EH (cell line): ENCODE measurements at places on chromosomes 12 and 14.
A peak's percentile ranks its signal among the peaks of the same experiment; 100 is the strongest.

- no peak for DNase-seq
Observed at GRCh38 chr14:31957565-31957964, 119.5 kb upstream of the ARHGAP5 start.

- no peak for DNase-seq
Observed at GRCh38 chr12:32983968-32984367, 87.4 kb upstream of the PKP2 start.

GRCh38 chr12:117052386-117053049, 46.7 kb downstream of the TESC start:
- no peak for DNase-seq

DNA sequence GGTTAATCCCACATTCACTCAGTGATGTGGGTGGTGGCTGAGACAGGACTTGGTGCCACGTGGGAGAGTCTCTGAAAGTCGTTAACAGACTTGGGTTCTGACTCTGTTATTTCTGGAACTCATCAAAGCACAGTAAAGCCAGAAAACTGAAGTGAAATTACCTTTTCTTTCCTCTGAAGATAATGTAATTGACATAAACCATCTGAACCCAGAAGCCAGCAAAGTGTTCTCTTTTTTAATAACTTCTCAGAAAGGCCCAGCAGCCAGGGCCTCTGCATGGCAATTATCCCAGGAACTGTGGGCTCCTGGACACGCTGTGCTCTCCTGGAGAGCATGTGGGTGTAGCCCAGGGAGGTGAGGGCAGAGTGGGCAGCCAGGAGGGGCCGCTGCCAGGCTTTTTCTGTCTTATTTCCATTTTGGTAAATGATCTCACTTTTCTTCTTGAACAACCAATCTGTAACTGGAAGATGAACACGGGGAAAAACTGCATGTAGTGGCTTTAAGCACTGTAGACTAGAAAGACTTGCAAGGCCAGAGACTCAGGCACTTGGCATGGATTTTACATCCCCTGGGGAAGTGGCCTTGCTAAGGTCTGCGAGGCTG, 444.1 kb upstream of the TMEM132C start:
- DNase-seq, result no peak

DNA sequence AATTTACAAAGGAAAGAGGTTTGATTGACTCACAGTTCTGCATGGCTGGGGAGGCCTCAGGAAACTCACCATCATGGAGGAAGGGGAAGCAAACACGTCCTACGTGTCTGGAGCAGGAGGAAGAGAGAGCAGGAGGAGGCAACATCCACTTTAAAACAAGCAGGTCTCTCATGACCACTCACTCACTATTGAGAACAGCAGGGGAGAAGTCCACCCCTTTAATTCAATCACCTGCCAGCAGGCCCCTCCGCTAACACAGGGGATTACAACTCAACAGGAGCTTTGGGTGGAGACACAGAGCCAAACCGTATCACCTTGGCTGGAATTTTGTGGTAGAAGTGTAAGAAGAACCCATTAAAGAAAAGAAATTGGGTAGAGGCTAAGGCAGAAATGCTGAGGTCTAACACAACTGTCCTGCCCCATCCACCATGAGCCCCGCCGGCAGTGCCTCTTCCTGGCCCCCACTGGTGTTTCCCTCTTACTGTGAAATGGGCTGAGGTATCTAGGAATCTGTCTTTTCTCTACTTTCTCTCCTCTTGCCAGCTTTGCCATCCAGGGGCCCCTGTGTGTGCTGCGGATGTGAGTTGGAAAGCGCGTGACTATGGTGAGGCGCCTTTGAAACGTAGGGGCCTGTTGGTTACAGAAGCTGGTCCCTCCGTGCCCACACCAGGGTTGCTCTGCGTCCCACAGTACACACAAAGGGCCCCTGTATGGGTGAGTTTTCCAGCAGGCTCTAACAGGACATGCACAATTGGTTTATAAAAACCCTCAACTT, 108.0 kb upstream of the TMEM132D start:
- DNase-seq, result no peak

- no peak for DNase-seq
Observed at GRCh38 chr14:99576761-99577705, 27.0 kb downstream of the CCDC85C start.

GRCh38 chr12:111757361-111758119, 9.2 kb upstream of the ALDH2 start:
- peak; percentile 71 for DNase-seq

- no peak for DNase-seq
Observed at GRCh38 chr14:63326840-63327239, 8.1 kb upstream of the GPHB5 start.

- no peak for DNase-seq
Observed at GRCh38 chr12:92419201-92419600, 273.6 kb upstream of the BTG1 start.

- DNase-seq, result no peak
Observed at GRCh38 chr14:53921027-53921426, 35.6 kb downstream of the BMP4 start.

- DNase-seq, result no peak
Observed at GRCh38 chr12:91657032-91657431, 474.4 kb upstream of the DCN start.

DNA sequence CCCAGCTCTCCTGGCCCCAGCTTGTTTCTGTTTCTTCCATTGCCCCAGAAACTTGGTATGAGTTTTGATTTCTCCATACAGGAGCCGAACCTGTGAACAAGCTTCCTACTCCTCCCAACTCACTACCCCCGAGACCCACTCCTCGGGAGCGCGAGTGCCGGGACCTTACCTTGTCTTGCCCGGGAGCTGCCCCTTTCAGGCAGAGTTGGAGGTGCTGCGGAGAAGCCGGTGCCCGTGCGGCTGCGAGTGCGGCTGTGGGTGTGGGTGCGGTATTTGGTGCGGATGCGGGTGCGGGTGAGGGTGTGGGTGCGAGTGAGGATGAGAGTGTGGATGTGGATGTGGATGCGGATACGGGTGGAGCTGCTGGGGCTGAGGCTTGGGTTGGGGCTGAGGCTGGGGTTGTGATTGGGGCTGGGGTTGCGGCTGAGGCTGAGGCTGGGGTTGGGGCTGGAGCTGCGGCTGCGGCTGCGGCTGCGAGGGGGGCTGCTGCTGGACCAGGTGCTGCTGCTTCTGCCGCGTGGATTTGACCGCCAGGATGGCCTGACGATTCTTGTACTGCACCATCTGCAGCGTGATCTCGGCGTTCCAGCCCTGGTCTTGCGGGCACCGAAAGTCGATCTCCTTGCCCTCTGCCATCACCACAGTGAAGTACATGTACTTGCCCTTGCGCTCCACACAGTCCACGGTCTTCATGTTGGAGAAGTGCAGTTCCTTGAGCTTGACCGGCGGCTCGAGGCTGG, 1.1 kb downstream of the PHLDA1 start:
- peak; percentile 64 for DNase-seq

GRCh38 chr12:104182144-104182543, 33.4 kb upstream of the TXNRD1 start:
- peak; percentile 97 for DNase-seq

- DNase-seq, result peak; percentile 59
Observed at GRCh38 chr14:67583711-67584644, 16.1 kb downstream of the PIGH start.

DNA sequence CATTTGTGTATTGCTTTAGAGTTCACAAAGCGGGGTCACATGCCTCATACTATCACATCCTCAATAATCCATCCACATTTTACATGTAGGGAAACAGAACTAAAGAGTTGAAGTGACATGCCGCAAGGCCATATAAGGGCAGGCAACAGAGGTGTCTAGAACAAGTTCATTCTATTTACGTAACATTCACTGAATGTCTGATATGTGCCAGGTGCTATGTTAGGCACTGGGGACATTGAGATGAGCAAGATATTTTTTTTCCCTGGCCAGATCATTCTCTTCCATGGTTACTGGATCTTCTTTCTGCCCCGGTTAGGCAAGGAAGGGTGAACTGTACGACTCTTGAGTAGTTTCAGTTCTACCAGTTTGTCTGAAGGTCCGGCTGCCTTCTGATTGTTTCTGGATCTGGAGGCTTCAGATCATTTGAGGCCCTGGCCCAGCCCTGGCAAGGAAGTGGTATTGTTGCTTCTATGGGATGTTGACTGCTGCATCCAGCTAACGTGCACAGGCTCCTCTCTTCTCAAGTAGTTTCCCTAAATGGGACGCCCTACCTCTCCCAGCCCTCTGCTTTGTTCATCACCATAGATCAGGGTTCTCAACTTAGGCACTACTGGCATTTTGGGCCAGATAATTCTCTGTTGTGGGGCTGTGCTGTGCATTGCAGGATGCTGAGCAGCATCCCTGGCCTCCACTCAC, 12.1 kb downstream of the GPATCH2L start:
- DNase-seq, result no peak

GRCh38 chr14:88791629-88792472, 902 bp downstream of the EML5 start:
- peak; percentile 10 for DNase-seq

GRCh38 chr14:55938249-55938791, 179.9 kb upstream of the PELI2 start:
- peak; percentile 43 for DNase-seq

DNA sequence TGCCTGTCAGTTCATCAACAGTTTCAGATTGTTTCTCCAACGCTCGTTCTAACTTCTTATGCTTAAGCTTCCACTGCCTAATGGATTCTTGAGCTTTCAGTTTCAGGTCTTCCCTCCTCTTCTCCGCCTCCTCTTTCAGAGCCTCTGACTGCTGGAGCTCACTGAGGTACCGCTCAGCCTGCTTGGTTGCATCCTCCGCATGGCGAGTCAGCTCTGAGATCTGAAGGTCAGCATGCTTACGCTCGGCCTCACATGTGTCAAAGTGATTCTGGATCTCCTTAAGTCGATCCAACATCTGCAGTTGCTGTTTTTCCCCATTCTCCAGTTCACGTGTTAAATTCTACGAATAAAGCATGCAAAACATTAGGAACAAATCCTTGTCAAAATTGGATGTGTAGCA, 148.8 kb downstream of the CEP128 start:
- DNase-seq, result no peak
